ENCODE measurements at places on chromosomes 5 and 9.

GRCh38 chr9:96514108-96514799, 64.3 kb downstream of the HABP4 start:
- no peak for DNase-seq

DNA sequence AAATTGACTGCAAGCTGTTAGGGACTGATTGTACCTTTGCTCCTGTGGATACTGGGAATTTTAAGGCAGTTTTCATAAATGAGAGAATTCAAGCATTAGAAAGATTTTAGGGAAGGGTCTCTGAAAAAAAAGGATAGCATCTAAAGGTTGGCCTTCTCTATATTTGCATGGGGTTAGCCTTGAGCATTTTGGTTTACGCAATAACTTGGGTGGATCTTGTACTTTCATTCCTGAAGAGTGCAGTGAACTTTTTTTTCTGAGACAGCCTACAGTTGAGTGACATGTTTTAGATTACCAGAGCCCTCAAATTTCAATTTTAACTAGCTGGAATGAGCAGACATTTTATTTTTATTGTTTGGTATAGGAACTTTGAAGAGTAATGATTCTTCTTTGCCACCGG, 91.6 kb upstream of the NR3C1 start:
- DNase-seq: no peak

DNA sequence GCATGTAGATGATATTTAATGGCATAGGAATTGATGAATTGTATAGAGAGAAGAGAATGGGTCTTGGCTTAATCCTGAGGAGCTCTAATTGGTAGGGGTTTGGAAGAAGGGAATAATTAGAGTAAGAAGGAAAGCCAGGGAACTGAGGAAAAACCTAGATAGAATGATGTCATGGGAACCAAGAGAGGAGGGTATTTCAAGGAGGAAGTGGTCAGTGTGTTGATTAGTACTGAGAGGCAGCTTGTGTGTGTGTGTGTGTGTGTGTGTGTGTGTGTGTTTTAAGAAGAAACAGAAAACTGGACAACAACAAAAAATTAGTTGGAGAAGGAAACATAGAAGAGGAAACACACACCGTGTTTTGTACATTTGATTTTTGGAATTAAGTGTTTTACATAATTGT, 42.8 kb downstream of the MAST4 start:
- no peak for DNase-seq

DNA sequence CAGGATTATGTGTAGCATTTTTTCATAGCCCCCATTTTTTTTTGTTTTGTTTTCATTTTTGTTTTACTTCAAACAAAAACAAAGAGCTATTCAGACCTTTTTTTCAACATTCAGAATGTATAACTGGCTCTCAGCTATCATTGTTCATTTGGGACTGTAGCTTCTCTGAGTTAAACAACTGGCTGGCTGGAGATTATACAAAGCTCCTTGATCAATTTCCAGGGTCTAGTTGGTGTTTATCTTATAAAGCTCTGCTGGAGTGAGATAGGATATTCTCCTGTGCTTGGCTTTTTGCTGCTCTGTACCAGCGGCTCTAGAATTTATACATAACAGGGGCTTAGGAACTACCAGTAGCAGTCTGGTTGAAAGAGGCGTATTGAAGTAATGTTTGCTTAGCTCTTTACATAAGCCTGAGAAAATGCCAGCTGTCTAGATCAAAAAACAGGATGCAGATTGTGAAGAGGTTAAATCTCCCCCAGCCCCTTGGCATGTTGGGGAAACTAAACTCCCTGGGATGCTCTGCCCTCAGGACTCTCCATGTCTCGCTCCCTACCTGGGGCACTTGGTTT, 15.2 kb downstream of the GARNL3 start:
- DNase-seq: no peak

DNA sequence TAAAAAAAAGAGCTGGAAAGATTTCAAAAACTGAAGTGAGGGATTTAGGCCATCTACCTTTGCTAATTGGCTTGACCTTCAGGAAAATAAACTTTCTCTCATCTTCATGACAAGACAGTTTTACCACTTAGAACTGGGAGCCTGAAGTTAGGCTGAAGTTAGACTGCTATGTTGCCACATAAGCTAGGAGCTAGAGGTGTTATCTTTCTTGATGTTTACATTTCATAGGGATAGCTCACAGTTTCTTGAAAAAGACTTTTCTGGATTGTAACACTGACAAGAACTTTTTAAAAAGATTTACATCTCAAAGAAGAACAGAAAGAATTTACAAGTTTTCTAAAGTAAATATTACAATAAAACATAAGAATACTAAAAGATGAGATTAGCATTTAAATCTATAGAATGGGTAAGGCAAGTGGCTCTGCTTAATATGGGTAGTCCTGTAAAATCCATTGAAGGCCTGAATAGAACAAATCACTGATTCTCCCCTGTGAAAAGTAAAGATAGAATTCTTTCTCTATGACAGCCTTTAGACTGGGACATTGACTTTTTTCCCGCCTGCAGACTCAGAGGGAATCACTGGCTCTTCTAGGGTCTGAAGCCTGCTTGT, 1665.4 kb upstream of the CDH9 start:
- DNase-seq: no peak

GRCh38 chr5:146589028-146589345, 73.0 kb upstream of the GPR151 start:
- no peak for DNase-seq

DNA sequence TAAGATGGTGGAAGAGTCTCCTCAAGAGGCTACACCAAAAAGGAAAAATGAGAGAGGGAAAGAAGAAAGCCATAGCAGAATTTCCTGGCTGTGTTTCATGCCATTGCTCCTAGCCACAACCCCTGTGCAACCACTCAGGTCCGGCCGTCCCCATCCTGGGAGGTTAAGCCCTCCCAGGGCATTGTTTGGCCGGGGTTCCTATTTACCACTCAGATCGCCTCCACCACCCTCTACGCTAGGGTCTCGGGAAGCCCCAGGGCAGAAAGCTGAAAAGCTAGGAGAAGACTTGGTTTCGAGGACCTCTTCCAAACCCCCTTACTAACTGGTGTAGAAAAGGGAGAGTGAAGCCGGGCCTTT, 715 bp downstream of the RC3H2 start:
- no peak for DNase-seq

DNA sequence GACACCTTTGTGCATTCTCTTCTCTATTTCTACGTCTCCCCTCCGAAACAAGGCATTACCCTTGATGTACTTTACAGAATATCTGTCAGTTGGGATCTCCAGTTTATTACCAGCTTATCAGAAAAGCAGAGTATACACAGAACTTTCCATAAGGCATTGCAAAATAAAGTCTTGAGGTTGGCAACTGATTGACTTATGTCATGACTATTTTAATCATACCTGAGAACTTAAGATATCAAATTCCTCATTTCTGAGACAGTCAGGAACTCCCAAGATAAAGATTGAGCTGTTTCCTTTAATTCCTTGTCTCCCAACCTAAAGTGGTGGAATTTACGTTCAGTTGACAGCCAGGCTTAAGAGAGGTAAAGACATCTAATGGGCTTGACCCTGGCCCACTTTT, 110.9 kb downstream of the MEF2C start:
- DNase-seq: no peak

- DNase-seq: no peak
Measured at GRCh38 chr9:100030548-100030947, 68.3 kb downstream of the ERP44 start.

- DNase-seq: no peak
Measured at GRCh38 chr5:158814521-158814920, 285.2 kb downstream of the EBF1 start.

- DNase-seq: no peak
Measured at GRCh38 chr9:30522061-30522460, 1862.4 kb upstream of the ACO1 start.

DNA sequence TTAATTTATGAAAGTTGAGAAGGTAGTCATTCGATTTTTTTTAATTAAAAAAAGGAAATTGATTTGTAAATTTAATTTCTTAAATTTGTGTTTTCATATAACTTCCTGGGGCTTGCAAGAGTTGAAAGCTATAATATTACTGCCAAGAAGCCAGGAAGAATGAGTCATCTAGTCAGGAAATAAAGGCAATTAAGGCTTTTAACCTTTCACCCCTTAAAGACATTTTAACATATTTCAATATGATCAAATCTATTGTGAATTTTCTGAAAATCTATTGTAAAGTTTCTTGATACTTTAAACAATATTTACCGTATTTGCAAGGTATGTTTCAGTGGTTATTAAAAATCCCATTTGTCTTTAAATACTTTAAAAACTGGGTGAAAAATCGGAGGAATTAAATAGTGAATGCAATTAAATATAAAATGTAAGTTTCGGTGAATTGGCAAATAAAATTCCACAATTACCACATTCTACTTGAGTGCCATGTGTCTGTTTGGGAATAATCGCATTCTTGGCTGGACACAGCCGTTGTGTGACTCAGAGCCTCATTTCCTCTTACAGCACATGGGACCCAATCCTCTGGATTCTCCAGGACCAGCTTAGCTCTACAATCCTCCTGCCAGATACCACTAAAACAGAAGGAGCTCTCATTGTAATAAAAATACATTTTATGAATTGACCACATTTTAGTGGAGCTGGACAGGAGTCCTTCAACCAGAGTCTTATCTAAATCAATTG, 310.7 kb downstream of the HCN1 start:
- DNase-seq: no peak

DNA sequence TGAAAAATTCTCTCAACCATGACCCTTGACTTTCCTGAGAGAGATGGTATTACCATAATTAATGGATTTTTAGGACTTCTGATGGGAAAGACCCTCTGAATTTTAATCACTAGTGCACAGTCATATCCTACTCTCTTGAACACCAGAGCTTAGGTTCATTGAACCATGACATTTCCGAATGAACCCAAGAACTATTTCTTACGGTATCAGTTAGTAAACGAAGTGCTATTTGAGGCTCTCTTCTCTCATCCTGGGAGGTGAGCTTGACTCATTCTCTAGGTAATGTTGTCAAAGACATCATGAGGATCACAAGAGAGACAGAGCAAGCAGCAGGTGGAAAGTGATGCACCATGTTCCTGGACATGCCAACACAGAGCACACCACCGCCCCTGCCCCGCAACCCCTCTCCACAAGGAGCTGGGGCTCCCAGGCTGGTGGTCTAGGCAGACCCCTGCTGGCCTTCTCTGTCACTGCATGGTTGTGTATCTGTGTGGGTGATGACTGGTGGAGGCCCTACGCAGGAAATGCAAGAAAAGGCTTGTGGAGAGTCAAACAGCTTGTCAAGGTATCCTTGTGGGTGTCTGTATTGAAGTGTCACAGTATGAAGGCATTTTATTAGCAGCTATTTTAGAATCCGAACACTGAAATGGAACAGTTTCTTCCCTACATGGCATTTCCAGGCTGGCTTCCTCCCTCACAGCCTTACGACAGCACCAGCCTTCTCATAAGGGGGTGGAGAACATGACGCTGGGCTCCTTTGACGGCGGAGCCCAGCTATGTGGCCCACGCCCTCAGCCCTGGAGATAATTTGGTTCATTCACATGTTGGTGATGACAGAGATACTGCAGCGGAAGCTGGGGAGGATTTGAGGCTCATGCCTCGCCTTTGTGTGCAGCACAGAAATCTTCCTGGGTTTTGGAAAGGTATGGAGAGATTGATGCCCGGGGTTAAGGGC, 297.6 kb downstream of the NTRK2 start:
- DNase-seq: no peak

GRCh38 chr5:62265648-62266112, 40.3 kb upstream of the KIF2A start:
- DNase-seq: no peak

GRCh38 chr5:165143741-165144140, 1638.3 kb downstream of the MAT2B start:
- no peak for DNase-seq

GRCh38 chr5:76590027-76590426, 33.2 kb downstream of the F2RL2 start:
- DNase-seq: no peak

Measured in left ventricle myocardium inferior (tissue), 1 donor.